A549 (cell line): ENCODE measurements at places on chromosomes 6 and 20.

GRCh38 chr20:48738399-48739304 is 89.1 kb downstream of the PREX1 start:
- DNase-seq, result no peak

DNA sequence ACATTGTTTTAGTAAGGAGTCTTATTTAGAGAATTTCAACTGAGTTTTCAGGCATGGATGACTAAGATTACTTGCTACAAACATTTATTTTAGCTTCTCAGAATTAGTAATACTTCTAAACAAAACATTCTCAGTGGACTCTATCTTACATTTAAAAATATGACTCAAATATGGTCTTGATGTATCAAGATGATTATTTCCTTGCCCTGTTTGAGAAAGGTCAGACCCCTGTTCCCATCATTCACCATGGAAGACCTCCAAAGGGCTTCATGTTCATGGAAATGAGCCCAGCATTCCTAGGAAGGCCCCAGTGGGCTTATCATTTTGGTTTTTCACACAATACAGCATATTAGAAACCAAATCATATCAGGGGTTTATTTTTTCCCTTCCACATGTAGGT is 24.6 kb upstream of the TRPC4AP start:
- no peak for DNase-seq

GRCh38 chr6:167988154-167988495 is 9.3 kb upstream of the KIF25 start:
- DNase-seq, result no peak

- DNase-seq, result no peak
Measured at GRCh38 chr20:39778847-39779604, 816.9 kb downstream of the DHX35 start.

DNA sequence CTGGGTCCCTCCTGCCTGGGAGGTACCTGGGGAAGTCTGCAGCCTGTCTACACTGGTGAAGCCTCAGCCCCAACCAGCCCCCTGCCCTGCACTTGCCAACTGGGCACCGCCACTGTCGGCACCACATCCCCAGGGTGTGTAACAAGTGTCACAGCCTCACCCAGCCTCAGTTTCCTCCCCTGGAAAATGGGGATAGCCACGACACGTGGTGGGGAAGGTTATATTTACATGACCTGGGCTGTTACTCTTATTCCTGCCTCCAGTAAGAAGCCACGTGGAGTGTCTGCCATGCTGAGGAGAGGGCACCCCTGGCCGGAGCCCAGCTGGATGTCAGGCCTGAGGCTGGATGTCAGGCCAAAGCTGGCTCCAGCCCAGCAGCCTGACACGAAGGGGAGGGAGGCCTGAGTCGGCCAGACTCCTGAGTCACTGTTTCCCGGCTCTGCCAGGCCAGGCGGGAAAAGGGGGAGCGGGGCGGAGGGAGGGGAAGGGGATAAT is 44.9 kb downstream of the SNAI1 start:
- DNase-seq, result peak; percentile 84

DNA sequence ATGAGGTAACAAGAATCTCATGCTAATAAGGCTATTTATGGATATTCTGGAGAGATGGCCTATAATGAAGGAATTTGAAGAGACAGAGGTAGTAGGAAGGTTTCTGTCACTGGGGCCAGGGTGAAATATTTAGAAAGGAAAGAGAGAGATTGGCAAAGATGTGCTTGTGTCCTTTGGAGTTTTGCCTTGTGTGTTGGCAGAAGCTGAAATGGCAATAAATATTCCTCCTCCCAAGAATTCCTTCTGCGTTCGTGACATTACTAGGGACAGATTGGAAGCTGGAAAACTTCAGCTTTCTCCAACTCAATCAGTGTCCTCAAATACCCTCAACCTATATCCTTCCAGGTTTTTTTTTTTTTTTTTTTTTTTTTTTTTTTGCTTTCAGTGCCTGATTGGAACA is 6.3 kb downstream of the SAMD5 start:
- no peak for DNase-seq

GRCh38 chr6:169966312-169967181 is 215.1 kb downstream of the ERMARD start:
- DNase-seq, result no peak

DNA sequence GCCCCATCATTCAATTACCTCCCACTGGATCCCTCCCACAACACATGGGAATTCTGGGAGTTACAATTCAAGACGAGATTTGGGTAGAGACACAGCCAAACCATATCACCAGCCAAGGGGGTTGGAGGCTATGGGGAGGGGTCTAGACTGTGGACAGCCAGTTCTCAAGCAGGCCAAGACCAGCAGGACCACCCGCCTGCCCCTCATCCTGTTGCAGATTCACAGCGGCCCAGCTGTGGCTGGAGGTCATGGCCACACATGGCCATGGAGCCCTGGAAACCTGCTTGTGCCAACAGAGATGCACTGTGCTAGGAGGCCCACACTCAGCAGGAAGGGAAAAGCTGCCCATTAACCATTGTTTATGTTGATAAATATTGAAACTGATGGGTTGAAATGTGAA is 240.5 kb downstream of the TTLL2 start:
- DNase-seq, result no peak

GRCh38 chr6:158763434-158764182 is 55.6 kb downstream of the EZR start:
- no peak for DNase-seq

GRCh38 chr20:6081236-6081635 is 27.4 kb upstream of the LRRN4 start:
- DNase-seq, result no peak
